Ovary (tissue), 10 donors: ENCODE measurements at places on chromosomes 4 and X.

GRCh38 chr4:47383829-47384427 is 79.6 kb downstream of the COMMD8 start:
- DNase-seq, result no peak

GRCh38 chr4:94635177-94635576 is 122.6 kb upstream of the BMPR1B start:
- no peak for DNase-seq

GRCh38 chr4:123233136-123233768 is 163.3 kb upstream of the SPRY1 start:
- DNase-seq, result no peak

GRCh38 chr4:10006601-10007435 is 14.5 kb downstream of the SLC2A9 start:
- no peak for DNase-seq

GRCh38 chr4:36208893-36209473 is 35.3 kb downstream of the ARAP2 start:
- DNase-seq, result no peak

- DNase-seq, result no peak
Observed at GRCh38 chr4:182795446-182796238, 121.5 kb downstream of the DCTD start.

- no peak for DNase-seq
Observed at GRCh38 chr4:182418054-182418734, 175.0 kb downstream of the TENM3 start.

DNA sequence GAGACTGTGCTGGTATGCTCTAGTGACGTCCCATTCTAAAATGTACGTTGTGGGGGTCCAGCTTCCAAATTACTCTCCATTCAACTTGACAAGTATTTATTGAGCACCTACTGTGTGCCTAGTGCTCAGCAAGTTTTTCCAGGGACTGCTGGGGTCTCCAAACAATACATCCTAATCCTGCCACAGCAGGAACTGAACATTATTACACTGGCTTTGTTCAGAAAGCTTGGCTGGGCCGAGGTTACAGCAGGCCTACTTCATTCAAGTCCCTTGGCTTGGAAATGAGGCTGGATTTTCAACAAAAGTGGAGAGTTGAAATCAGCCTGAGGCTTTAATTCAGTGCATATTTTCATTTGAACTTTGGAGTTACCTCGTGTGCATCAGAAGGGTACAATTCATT is 78.0 kb downstream of the GUCY2F start:
- DNase-seq, result no peak
